ENCODE measurements at places on chromosomes 6 and 20.

- no peak for DNase-seq
Observed at GRCh38 chr20:33648396-33649004, 13.6 kb upstream of the C20orf144 start.

DNA sequence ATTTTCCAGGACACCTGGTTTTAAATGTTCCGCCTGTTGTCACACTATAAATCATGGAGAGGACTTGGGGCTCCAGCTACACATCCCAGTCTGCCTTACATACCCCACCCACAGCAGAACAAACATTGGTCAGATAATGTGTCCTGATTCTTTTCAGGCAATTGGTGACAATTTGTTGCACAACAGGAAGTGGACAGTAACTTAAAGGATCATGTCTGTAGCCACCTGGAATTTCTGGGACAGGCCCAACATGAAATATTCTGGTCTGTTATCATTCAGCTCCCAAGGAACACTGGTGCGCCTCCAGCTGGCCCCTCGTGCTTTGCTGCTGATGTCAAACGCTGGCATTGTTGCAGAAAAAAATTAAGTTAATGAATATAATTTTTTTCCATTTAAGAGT, 117.2 kb downstream of the SOBP start:
- no peak for DNase-seq

DNA sequence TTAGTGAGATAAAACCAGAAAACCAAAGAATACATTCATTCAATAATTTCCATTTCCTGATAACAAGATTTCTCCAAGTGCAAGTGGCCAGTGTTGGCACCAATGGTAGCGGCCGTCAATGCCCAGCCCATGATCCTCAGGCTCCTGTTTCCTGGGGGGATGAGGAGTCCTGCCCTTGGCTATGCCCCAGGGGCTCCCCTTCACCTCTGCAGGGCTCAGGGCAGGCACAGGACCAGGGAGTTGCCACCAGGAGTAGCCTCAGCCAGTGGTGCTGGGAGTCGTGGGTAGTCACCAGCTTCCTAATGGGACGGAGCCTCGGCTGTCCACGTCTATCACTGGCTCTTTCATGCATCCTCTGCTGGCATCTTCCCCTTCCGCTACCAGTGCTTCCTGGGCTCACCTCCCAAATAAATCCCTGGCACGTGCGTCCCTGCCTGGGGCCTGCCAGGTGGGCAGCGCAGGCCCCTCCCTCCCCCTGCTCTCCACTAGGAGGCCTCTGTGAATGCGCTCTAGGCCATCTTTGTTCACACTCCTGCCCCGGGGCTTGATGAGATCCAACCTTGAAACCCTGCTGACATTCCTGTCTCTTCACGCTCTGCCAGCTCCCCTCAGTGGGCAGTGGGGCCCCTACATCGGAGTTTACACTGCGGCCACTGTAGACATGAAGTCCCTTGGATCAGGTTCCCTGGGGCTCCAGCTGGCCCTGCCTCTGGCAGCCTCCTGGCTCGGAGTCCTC, 215.7 kb downstream of the SYNDIG1 start:
- DNase-seq, result no peak

DNA sequence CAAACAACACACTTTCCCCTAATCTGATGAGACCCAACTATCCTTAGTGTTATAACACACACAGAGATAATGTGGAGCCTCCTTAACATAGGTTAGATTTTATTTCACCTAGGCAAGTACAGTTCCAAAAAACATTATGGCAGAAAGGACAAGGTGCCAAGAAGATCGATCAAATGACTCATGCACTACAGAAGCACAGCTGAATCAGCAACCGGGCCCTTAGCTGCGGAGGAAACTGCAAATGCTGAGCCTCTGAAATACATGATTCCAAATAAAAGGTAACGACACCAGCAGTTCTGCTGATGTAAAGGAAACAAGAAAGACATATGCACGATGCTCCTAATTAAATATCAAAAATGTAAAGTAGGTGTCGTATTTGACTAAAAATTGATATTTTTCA, 19.9 kb upstream of the MUC21 start:
- DNase-seq, result no peak

- DNase-seq, result no peak
Observed at GRCh38 chr6:18425218-18425617, 38.1 kb downstream of the RNF144B start.

DNA sequence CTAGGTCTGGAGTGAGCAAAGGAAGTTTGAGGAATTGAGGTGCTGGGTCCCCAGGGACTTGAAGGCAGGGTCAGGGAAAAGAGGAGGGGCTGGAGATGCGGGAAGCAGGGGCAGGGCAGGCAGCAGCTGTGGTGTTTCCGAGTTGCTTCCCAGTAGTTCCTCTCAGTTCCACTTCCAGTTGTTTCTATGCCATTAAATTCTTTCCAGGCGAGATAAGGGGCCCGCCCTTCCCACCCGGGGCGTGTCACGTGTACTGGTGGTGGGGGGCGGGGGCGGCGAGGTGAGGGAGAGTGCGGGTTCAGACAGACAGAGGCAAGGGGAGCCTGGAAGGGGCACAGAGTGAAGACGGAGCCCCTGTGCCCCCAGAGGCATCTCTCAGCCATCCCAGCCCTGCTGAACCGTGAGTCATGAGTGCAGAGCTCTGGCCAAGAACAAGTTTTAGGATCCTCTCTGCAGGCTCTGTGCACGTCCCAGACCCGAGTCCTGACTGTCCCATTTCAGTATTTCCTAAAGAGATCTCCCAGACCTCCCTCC, 977 bp downstream of the TNXB start:
- DNase-seq, result no peak

DNA sequence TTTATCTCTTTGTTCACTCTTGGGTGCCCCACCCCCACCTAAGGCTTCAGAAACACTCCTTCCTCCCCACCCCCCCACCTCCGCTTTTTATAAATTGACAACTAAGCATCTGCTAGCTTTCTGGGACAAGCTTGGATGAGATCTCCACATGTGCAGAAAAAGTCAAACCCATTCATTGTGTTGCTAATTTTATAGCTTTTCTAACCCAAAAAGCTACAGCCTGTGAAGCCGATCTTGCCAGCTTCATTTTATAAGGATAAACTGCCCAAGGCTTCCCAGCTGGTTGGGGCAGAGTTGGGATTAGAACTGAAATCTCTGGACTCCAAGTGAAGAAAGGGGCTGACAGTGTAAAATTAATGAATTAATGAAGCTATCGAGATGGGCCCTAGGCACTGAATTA, 24.1 kb downstream of the BPIFB4 start:
- DNase-seq, result no peak

GRCh38 chr6:89409461-89410035, 2.5 kb downstream of the RRAGD start:
- DNase-seq, result no peak

DNA sequence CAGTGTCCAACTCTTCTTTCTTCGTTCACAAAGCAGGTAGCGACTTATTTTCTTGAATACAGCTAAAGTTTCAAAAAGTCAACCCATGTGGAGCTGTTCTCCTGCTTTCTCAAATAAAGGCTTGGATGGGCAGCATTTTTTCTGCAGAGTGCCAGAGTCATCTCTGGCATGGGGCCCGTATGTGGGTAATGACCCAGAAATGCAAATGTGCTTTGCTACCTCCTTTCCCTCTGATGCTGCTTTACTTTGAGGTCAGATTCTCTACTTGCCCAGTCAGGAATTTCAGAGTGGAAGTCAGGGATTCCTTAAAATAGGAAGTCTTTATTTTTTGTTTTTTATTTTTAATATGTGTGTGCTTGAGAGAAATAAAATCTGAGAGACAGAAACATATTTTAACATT, 4.9 kb downstream of the NKAIN2 start:
- no peak for DNase-seq

- DNase-seq, result no peak
Observed at GRCh38 chr6:55304747-55305146, 22.5 kb upstream of the GFRAL start.

DNA sequence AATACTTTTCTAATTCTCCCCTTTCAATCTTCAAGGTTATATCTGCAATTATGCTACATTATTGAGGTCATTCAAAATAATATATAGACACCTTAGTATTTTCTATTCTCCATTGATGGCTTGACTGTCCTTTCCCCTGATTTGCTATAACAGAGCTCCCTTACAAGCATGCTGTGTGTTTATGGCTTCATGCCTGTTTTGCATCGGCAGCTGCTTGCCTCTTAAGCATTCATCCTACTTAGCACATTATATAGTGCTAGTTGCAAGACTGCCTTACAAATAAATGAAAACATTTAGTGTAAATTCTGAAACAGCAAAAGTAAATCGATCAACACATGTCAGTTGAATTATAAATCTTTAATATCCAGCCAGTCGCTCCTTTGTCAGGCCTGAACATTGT, 476.2 kb upstream of the POU3F2 start:
- no peak for DNase-seq

DNA sequence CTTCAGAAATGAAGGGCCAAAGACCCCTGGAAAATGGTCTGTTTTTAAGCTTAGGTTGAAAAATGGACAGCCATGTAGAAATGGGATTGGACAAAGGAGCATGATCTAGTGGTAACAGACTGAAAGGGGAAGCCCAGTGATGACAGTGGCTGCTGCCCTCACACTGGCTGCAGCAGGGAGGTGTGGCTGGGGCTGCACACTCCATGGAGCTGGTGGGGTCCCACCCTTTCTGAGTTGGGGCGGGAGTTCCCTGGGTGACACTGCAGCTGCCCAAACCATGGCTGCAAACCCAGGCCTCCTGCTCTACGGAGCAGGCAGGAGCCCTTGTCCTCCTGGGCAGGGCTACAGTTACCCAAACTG, 8.5 kb upstream of the PACSIN1 start:
- no peak for DNase-seq

DNA sequence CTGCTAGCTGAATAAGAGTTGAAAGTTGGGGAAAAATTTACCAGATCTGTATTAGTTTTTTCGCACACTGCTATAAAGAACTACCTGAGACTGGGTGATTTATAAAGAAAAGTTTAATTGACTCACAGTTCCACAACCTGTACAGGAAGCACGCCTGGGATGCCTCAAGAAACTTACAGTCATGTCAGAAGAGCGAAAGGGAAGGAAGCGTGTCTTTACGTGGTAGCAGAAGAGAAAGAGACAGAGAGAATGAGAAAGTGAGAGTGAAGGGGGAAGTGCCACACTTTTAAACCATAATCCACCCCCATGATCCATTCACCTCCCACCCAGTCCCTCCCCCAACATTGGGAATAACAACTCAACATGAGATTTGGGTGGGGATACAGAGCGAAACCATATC, 79.6 kb downstream of the KHDC1L start:
- DNase-seq, result no peak

DNA sequence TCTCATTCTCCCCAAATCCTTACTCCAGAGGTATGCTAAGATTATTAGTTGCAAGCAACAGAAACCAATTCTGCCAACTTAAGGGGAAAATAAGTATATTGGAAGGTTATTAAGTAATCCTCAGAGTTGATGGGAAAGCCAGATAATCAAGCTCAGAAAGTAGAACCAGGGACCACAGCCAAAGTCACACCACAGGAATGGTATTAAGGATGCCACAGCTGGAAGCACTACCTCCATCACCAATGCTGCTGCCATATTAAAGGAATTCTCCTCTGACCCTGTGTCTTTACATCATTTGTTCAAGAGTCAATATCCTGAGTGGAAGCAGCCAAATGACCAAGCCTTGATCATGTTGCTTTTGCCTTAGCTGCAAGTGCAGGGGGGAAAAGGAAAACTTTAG, 9.9 kb downstream of the PROCR start:
- no peak for DNase-seq

DNA sequence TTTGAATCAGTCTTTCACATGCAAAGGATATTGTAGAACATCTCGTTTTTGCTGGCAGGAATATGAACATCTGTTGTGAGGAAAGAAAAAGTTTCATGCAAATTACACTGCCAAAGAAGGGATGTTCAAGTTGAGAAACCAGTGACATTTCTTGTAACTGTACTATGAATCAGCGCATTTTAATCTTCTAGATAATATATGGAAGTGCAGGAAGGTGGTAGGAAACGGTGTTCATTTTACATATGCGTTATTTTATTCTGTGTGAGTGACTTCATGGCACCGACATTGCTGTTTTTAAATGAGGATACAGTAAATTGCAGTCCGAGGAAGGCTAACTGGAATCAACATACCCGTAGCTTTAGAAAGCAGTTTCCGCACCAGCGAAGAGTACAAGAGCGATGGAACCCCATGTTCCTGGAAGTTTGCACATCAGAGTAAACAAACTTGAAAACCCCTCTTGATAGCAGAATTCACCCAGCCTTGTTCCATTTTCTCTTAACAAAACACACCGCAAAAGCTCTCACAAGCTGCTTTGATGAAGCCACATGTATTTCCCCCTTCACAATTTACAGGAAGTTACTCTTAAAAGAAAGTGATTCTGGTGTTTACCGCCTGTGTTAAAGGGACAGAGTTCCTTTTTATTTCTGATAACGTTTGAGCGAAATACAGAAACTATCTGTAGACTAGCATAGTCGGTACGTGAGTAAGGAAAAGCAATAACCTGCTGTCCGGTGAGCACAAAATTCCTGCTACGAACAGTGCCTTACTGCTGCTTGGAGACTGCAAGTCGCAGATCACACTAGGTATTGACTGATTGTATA, 11.5 kb downstream of the PRDM1 start:
- no peak for DNase-seq

DNA sequence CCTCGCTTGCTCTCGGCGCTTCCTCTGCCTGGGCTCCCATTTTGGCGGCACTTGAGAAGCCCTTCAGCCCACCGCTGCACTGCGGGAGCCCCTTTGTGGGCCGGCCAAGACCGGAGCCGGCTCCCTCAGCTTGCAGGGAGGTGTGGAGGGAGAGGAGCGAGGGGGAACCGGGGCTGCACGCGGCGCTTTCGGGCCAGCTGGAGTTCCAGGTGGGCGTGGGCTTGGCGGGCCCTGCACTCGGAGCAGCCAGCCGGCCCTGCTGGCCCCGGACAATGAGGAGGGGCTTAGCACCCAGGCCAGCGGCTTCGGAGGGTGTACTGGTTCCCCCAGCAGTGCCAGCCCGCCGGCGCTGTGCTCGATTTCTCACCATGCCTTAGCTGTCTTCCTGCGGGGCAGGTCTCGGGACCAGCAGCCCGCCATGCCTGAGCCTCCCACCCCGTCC, 10.2 kb upstream of the SRPK1 start:
- no peak for DNase-seq

DNA sequence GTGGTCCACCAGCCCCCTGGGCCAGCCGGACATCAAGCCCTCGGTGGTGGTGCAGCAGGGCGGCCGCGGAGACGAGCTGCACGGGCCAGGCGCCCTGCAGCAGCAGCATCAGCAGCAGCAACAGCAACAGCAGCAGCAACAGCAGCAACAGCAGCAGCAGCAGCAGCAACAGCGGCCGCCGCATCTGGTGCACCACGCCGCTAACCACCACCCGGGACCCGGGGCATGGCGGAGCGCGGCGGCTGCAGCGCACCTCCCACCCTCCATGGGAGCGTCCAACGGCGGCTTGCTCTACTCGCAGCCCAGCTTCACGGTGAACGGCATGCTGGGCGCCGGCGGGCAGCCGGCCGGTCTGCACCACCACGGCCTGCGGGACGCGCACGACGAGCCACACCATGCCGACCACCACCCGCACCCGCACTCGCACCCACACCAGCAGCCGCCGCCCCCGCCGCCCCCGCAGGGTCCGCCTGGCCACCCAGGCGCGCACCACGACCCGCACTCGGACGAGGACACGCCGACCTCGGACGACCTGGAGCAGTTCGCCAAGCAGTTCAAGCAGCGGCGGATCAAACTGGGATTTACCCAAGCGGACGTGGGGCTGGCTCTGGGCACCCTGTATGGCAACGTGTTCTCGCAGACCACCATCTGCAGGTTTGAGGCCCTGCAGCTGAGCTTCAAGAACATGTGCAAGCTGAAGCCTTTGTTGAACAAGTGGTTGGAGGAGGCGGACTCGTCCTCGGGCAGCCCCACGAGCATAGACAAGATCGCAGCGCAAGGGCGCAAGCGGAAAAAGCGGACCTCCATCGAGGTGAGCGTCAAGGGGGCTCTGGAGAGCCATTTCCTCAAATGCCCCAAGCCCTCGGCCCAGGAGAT, 1.0 kb downstream of the POU3F2 start:
- DNase-seq, result no peak

- DNase-seq, result no peak
Observed at GRCh38 chr20:21175433-21175832, 49.6 kb downstream of the KIZ start.
